Nephron progenitor cell (in vitro differentiated cells): ENCODE measurements at places on chromosomes 3 and 15.

- no peak for DNase-seq
Observed at GRCh38 chr3:45792036-45792435, 4.3 kb downstream of the SLC6A20 start.

DNA sequence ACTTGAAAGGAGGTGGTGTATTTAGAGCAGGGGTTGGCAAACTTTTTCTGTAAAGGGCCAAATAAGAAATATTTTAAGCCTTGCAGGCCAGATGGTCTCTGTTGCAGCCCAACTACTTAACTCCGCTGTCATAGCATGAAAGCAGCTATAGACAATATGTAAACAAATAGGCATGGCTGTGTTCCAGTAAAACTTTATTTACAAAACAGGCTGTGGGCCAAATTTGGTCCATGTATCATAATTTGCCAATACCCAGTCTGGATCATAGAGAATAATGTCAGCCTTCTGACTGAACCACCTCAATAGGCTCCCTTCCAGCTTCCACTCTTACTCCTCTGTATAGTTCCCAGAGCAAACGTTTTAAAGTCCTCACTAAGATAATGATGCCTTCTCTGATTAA, 638.8 kb upstream of the CFAP20DC start:
- DNase-seq: no peak

- DNase-seq: no peak
Observed at GRCh38 chr15:69887009-69887408, 210.7 kb downstream of the TLE3 start.

DNA sequence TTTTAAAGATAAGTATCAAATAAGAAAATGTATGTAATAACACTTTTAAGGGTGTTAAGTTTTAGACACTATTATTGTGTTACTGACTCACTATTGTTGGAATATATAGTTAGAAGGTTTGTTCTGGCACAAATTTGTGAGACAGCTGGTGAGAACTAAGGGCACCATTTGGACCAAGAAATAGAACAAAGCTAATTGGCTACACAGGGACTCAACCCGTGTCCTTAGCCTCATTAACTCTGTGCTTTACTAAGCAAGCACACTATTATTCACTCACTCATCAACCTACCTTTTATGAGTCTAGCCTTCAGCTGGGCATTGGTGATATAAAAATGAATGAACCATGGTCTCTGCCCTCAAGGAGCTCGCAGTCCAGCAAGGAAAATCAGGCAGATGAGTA, 4.1 kb upstream of the UNC13C start:
- DNase-seq: no peak

- DNase-seq: no peak
Observed at GRCh38 chr3:50271314-50271936, 2.5 kb downstream of the SEMA3B start.

DNA sequence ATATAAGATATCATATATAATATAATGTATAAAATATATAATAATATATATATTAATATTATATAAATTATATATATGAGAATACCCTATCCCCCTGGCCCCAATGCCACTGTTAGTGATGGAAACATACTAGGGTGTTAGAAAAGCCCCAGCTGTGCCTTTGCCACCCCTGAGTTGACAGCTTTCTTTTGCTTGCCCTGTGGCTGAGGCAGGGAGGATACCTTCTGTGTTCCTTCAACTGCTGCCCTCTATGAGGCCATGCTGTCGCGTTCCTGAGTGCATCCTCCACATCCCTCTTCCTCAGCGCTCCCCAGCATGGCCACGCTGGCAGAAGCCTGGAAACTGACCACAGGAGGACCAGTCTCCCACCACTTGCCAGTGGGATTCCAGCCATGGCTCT, 26.3 kb downstream of the FAN1 start:
- no peak for DNase-seq

- no peak for DNase-seq
Observed at GRCh38 chr3:39707314-39707909, 102.0 kb upstream of the MYRIP start.

- no peak for DNase-seq
Observed at GRCh38 chr3:64759811-64760210, 72.0 kb upstream of the ADAMTS9 start.

DNA sequence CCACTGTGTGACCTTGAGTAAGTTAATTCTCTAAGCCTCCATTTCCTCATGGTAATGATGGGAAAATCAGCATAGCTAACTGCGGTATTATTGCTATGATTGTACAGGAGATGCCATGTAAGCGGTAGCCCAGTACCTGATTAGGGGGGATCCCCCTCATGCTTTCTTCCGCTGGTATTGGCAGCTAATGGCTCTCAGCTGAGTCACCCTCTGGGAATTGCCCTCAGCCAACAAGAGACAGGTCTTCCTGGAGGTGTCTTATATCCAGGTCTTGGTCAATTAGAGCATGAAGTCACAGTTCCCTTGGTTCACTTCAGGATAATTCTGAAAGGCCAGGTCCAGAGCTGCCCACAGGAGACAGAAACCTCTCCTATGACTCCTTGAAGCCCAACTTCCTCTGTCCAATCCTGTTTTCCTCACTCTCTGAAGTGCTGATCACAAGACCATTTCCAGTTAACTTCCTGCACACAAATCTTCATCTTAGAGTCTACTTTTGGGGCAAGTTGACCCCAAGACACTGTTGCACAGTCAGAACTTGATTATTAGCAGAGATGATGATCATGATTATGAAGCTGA, 724.7 kb upstream of the ZNF385D start:
- DNase-seq: no peak

DNA sequence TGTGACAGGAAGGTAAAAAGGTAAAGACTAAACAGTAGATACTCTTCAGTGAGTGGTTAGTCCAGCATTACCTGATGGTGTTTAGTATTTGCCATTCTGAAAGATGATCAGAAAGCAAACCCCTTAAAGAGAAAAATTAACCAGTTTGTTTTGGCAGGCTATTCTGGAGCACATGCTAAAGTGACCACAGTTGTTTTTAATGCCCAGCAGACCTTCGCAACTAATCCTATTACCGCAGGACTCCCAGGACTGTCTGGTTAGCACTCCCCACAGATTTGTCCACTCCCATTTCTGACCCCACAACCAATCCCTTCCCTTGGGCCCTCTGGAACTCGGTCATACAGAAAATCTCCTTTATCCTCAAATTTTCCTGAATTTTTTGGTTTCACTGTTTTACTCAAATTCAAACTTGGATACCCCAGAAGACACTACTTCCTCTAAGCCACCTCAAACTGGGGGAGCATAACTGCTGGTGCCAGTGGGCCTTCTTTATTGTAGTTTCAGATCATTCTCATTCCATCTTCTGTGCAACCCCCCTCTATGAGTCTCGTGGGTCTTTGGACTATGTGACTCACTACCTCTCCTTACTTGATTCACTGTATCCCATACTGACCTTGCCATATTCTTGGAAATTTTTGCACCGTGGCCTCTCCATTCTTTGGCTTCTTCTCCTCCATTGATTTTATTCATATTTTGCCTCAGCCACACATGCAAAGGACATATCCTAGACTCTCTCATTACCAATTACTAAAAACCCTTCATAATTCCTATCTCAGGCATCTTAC, 104.4 kb downstream of the RBMS3 start:
- no peak for DNase-seq
